A549 treated with Mapracorat at 1 μM for 4 hours (cell line): ENCODE measurements at places on chromosomes 3 and 15. TPM values are rescaled to one million over a fixed set of nuclear protein-coding genes. Genes with fewer than 3 reads are reported as not detected.

The GADL1 gene
- not detected in 5 replicates for total RNA-seq

The GPR149 gene
- total RNA-seq = not detected in 5 replicates

The SAMD7 gene
- total RNA-seq = not detected in 5 replicates

The FILIP1L gene
- total RNA-seq = 0.08 to 0.29 TPM (median 0.21 TPM) in 5 replicates

The COPG1 gene
- 71.4 to 89.8 TPM (median 78.3 TPM) in 5 replicates for total RNA-seq

The FBXW12 gene
- not detected in 5 replicates for total RNA-seq

The CNBP gene
- 344 to 361 TPM (median 350 TPM) in 5 replicates for total RNA-seq

The NMNAT3 gene
- 1.1 to 2.0 TPM (median 1.6 TPM) in 5 replicates for total RNA-seq

The ITIH1 gene
- total RNA-seq = not detected in 5 replicates

The CHRNA5 gene
- 28.6 to 35.1 TPM (median 32.2 TPM) in 5 replicates for total RNA-seq

The PLA2G4D gene
- total RNA-seq = not detected in 5 replicates

The FRMD5 gene
- total RNA-seq = 2.2 to 3.2 TPM (median 2.8 TPM) in 5 replicates

The KCNH8 gene
- not detected in 5 replicates for total RNA-seq

The CLDN18 gene
- not detected in 5 replicates for total RNA-seq

The BLM gene
- 10.8 to 17.2 TPM (median 14.1 TPM) in 5 replicates for total RNA-seq

The C3orf20 gene
- 0.06 to 0.07 TPM in 2 of 5 replicates, not detected in the others for total RNA-seq

The ARNT2 gene
- 14.2 to 18.2 TPM (median 17.2 TPM) in 5 replicates for total RNA-seq

The NOX5 gene
- total RNA-seq = 0.21 to 0.43 TPM (median 0.30 TPM) in 5 replicates

The FBXO40 gene
- not detected in 5 replicates for total RNA-seq

The GOLGA6D gene
- total RNA-seq = 0.07 to 0.14 TPM in 2 of 5 replicates, not detected in the others

The ITGB5 gene
- total RNA-seq = 400 to 466 TPM (median 456 TPM) in 5 replicates

The AADACL2 gene
- total RNA-seq = not detected in 5 replicates

The FBXL22 gene
- 0.15 to 0.25 TPM (median 0.21 TPM) in 4 of 5 replicates, not detected in the other for total RNA-seq

The TMEM207 gene
- not detected in 5 replicates for total RNA-seq

The ERICH6 gene
- total RNA-seq = not detected in 5 replicates

The FOXB1 gene
- not detected in 5 replicates for total RNA-seq

The RTP1 gene
- not detected in 5 replicates for total RNA-seq

The SEC61A1 gene
- 109 to 126 TPM (median 121 TPM) in 5 replicates for total RNA-seq

The ROPN1 gene
- not detected in 5 replicates for total RNA-seq

The DTX3L gene
- total RNA-seq = 7.2 to 9.0 TPM (median 8.1 TPM) in 5 replicates

The PIF1 gene
- 11.6 to 23.5 TPM (median 16.4 TPM) in 5 replicates for total RNA-seq

The ROBO1 gene
- total RNA-seq = 9.1 to 16.3 TPM (median 15.1 TPM) in 5 replicates

The C3orf18 gene
- total RNA-seq = 2.1 to 3.0 TPM (median 2.3 TPM) in 5 replicates
